ENCODE measurements at places on chromosomes 3 and 15.

DNA sequence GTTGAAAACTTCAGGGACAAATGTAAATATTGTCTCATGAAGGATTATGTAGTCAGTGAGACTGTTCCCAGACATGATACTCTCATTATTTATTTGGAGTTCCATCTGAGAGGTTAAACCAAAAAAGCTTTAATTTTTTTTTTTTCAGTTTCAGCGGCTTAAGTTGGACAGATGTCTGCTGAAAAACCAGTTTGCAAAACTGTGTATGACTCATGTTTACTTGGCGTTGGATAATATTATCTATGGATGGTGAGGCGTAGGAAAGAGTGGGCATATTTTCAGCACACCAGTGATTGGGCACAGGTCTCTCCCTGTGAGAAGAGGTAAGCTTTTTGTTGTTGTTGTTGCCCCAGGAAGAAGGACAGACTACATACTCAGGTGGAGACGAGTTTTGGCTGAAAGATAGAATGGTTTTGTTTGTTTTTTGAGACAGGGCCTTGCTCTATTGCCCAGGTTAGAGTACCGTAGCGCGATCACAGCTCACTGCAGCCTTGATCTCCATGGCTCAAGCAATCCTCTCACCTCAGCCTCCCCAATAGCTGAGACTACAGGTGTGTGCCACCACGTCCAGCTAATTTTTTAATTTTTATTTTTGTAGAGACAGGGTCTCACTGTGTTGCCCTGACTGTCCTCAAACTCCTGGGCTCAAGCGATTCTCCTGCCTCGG lies 16.4 kb upstream of the ANXA2 start:
- DNase-seq = no peak

GRCh38 chr15:32959077-32959476 lies 235.4 kb downstream of the FMN1 start:
- DNase-seq = no peak

GRCh38 chr3:78972617-78973301 lies 795.0 kb downstream of the ROBO1 start:
- no peak for DNase-seq

- no peak for DNase-seq
Observed at GRCh38 chr3:56173601-56174000, 294.7 kb downstream of the ERC2 start.

- no peak for DNase-seq
Observed at GRCh38 chr3:66083096-66083678, 44.5 kb upstream of the MAGI1 start.

- no peak for DNase-seq
Observed at GRCh38 chr3:45123581-45124269, 22.5 kb downstream of the CDCP1 start.

GRCh38 chr3:12467746-12468145 lies 16.5 kb upstream of the TSEN2 start:
- DNase-seq = no peak

GRCh38 chr3:12746419-12746818 lies 12.6 kb downstream of the TMEM40 start:
- no peak for DNase-seq

DNA sequence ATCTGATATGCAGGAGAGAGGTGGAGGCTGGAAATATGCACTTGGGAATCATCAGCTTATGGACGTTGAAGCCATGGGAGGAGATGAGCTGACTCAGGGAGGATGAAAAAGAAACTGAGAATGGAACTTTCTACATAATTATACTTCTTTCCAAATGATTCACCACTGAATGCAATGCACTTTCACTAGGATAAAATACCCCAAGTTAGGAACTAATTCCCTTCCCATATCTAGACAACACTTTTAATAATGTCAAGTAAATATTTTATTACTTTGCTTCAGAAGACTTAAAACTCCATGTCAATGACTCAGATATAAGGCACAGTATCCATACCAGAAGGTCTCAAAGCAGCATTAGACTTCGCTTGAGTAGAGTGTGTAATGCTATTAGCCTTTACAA lies 24.2 kb downstream of the NPTN start:
- no peak for DNase-seq

DNA sequence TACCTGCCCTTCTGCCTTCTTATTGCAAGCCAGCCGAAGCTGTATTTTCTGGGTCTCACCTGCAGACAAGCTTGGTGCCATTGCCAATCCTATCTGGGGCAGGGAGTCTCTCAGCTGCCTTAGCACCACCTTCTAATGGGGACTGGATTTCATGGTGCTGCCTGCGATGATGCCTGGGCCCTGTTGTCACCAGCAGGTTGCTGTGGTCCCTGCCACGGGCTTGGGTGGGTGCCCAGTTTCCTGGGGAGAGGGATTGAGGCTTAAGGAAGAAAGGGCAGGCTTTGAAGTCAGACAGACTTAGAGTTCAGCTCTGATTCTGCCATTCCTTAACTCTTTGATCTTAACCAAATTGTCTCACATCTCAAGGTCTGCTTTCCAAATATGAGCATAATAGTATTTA lies 87.4 kb upstream of the CD96 start:
- no peak for DNase-seq

GRCh38 chr3:45128950-45129349 lies 17.2 kb downstream of the CDCP1 start:
- DNase-seq = no peak

- DNase-seq = no peak
Observed at GRCh38 chr3:18410205-18410604, 14.9 kb downstream of the SATB1 start.

DNA sequence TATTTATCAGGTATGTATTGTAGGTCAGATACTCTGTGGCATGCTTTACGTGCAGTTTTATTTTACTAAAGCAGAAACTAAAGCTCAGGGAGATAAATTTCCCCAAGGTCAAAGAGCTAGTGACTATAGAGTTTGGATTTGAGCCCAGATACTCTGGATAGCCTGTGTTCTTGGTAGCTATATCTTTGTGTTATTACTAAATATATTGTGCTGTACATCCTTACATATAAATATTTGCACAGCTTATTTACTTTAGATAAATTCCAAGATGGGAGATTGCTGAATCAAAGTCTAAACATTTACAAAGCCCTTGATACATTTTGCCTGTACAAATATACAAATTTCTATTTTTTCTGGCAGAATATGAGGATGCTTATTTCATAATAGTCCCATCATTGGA lies 660.9 kb upstream of the NAALADL2 start:
- DNase-seq = no peak

- DNase-seq = no peak
Observed at GRCh38 chr3:76920511-76920910, 119.4 kb upstream of the ROBO2 start.

DNA sequence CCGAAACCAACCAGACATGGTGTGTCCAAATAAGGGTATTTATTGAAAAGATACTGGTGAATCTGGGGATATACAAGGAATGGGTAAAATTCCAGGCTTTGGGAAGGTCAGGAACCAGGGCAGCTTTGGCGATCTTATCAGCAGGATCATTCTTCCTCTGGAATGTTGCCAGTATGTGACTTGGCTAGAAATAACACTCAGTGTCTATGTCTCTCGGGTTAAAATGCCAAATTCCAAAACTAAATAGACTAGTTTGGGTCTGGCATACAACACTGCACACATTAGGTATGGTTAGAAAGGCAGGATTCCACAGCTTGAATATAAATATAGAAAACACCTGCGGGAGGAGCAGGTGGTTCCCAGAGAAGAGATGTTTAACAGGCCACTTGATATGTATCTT lies 220.2 kb upstream of the CD96 start:
- no peak for DNase-seq

- peak; percentile 49 for DNase-seq
Observed at GRCh38 chr3:51967384-51968169, at the start of gene PCBP4. Gene PCBP4 (minus strand): TSS chr3:51967454. CDS start chr3:51961240, 6,214 bp downstream.

GRCh38 chr3:117692416-117692995 lies 982.9 kb downstream of the TUSC7 start:
- no peak for DNase-seq

DNA sequence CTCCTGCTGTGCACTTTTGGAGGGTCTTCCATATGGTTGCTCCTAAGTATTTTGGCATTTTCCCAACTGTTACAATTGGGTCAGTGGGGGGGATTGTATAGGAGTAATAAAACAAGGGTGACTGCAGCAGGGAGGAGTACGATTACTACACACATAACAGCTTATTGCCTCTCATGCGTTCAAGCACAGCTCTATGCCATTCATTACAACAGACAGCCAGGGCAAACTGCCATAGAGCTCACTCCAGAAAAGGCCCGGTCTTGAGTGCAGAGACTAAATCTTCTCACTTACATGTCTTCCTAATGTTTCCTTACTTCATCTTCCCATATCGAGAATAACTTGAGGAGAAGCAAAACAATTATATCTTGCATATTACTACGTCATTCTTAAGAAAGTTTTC lies 1.4 kb upstream of the CHMP2B start:
- DNase-seq = no peak

DNA sequence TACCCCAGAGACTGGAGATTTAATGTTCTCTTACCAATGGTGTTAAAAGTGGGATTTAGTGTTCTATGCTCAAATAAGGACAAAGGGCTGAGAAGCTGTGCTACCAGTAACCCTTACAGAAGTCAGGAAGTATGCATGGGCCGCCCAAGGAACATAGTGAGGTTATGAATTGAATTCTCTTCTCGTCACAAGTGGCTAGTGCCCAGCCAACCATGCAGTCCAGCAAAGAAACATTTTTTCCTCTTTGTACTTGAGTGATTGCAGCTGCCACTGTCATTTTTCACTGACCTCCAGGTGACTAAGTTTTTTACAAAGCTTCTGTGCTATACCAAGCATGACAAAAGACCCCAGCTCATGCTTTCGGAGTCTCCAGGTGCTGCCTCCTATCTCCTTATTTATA lies 110.6 kb upstream of the DCBLD2 start:
- DNase-seq = no peak

DNA sequence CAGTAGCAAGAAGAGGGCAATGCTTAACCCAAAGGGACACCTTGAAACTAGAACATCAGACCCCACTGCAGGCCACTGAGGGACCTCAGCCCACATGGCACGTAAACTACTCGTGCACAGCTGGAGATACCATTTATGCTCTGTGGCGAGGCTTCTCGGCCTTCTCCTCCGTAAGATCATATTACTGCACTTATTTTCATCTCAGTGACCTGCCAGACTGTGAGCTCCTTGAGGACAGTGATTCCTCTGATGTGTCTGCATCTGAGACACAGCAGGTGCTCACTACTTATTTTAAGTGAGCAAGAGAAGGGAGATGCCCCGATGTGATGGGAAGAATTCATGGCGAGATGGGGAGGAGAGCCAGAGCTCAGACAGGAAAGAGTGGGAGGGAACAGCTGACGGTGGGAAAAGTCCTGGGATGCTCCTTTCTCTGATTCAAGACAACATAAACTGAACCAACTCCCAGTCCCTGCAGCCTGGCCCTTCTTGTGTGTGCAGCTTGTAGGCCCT lies 137.6 kb downstream of the RPLP1 start:
- no peak for DNase-seq

DNA sequence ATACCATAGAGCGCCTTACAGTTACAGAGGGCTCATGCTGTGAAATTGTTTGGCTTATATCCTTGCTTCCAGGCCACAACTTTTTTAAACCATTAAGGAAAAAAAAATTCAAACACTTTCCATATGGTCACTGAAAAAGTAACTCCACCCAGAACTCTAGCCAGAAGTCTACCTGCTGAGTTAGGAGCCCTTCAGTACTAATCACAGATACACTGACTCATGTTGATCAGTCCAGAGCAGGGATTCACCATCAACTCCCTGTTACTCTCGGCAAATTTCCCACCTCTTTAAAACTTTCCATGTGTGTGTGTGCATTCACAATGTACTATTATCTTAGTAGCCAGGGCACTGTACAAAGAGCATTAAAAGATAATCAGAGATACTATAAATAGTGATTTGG lies 372.8 kb downstream of the MAGI1 start:
- no peak for DNase-seq

DNA sequence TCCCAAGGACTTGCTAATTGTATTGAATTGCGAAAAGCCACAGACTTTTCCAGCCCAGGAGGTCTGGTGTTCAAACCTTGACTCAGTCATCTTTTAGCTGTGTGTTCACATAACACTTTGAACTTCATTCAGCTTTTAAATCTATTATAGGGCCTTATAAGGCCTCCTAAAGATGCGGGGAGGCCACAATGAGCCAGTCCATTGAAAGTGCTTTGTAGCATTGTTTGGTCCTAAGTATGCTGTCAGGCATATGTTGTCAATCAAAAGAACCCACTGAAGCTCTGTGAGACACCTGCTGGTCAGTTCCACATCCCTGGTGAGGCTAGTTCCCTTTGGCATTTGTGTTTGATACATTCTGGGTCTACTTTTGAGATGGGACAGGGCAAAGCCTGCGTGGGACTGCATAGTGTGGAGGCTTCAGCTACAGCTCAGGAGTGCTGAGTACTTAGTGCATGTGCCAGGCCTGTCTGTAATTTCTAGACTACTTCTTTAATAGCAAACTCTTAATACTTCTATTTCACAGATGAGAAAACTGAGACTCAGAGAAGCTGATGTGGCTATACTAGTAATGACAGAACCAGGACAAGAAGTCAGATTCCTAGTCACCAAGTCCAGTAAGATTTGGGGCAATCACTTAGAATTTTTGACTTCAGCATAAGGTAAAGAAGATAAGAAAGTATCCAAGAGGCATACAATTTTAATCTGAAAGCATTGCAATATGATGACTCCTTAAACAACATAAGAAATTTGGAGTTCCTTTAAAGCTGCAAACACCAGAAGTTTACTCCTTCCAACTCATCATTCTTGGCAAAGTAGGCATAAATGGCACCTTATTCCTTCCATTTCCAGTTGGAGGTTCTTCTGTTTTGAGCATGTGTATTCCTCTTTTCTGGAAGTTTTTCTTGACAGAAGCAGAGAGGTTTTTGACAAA lies 213.0 kb downstream of the PDCD6IP start:
- DNase-seq = no peak

DNA sequence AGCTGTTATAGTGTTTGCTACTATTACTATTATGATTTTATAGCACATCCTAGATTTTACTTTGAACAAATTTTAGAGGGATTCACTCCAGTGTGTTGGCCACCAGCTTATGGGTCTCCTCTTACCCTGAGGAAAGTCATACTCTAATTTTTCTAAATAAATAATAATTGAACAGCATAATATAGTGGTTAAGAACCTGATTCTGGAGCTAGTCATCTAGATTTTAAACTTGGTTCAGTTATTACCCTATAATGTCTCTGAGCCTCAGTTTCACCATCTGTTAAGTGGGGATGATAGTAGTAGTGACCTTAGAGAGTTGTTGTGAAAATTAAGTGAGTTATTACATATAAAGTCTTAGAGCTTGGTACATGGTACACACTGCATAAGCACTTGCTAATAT lies 30.7 kb upstream of the TOPAZ1 start:
- no peak for DNase-seq

DNA sequence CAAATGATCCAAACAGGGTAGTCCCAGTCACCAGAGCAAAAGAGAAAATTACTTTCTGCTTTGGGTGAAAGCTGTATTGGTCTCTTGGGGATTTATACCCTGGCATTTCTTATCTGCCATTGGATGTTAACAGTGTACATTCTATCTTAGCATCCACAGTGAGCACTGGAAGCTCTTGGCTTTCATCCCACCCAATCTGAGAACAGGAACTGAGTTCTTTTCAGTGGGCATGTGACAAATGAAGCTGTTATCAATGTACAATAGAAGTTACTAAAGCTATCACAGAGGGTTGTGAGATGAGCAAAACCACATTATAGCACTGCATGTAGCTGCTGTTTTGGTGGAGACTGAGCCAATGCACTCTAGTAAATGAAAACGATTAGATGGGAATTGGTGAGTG lies 300.7 kb downstream of the TUSC7 start:
- no peak for DNase-seq

Data from CD4-positive, alpha-beta T cell treated with Interleukin-17A for 1 hour (primary cell).